Left cardiac atrium (tissue), 4 donors: ENCODE measurements at places on chromosomes 1 and 21. TPM values are rescaled to one million over a fixed set of nuclear protein-coding genes. Genes with fewer than 3 reads are reported as not detected.

LDLRAD1 gene
- total RNA-seq, result not detected

TAL1 gene
- 4.0 TPM for total RNA-seq

NDUFS2 gene
- 169 TPM for total RNA-seq

MSH4 gene
- total RNA-seq, result 0.29 TPM

FMO1 gene
- total RNA-seq, result not detected

AMY2A gene
- total RNA-seq, result not detected

LHX8 gene
- not detected for total RNA-seq
